Globus pallidus (tissue), 1 donor: ENCODE measurements at places on chromosomes 2 and 18.

- no peak for DNase-seq
Observed at GRCh38 chr2:10918661-10919409, 7.1 kb downstream of the KCNF1 start.

DNA sequence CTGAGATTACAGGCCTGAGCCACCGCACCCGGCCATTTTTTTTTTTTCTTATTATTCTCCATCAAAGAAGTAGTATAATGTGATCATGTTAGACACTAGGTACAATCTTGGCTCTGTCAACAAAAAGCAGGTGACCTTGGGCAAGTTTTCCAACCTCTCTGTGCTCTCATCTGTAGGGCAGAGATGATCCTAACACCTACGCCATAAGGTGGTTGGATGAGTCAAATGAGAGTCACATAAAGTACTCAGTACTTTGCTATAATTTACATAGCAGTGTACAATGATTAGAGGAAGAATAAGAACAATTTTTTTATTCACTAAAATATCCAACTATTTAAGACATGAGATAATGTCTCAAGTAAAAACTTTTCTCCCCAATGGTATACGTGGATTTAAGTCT lies 128.6 kb downstream of the TGIF1 start:
- no peak for DNase-seq

DNA sequence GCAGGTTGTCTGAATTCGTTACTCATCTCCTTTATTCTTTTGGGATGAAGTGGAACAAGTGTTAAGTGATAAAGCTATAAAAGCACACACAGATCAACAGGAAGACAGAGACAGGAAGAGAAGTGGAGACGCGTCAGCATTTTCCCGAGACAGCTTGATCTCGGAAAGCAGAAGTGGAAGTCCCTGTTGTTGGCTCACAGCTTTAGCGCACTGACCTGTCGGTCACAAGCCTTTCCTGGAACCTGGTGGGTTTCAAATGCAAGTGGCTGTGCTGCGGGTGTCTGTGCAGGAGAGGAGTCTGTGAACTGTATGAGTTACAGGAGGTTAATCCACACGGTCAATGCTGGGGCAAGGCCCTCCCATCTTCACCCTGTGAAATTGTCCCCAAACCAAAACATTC lies 116.6 kb upstream of the PELI1 start:
- peak; percentile 56 for DNase-seq

DNA sequence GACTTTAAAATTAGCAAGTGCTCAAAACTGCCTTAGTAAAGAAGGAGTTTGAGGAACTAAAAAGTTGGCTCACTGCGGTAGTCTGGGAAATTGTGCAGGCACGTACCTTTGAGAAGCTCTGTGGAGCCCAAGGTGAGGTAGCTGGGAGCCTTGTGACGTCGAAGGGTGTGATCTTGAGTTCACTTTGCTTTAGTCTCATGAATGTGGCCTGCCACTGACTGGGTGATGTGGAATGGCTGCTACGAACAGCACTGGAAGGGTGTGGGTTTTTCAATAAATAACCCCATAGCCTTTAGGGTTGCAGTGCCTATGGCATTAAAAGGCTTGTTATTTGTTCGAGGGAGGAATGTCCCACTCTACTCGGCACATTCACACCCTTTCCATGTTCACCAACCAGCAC lies 312.3 kb downstream of the PRKCE start:
- no peak for DNase-seq

DNA sequence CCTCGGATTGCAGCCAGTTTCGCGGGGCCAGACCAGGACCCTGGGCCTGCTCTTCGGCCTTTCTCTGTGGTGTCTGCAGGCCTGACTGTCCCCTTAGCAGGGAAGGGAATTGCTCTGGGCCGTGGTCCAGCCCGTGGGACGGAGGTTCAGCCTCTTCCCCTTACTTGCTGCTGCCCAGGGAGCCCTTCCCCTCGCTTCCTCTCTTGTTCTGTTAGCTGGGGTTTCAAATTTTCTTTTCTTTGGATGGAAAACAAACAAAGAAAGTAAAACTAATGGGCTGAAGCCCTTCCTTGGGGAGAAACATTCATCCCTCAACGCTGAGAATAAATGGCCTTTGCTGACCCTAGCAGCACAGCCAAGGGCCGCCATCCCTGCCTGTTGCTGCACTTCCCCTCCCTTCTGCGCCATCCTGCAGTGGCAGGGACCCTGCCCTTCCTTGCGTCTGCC lies 52.4 kb downstream of the ASAP2 start:
- peak; percentile 53 for DNase-seq

GRCh38 chr2:9771101-9771449 lies 72.2 kb upstream of the TAF1B start:
- DNase-seq, result no peak

DNA sequence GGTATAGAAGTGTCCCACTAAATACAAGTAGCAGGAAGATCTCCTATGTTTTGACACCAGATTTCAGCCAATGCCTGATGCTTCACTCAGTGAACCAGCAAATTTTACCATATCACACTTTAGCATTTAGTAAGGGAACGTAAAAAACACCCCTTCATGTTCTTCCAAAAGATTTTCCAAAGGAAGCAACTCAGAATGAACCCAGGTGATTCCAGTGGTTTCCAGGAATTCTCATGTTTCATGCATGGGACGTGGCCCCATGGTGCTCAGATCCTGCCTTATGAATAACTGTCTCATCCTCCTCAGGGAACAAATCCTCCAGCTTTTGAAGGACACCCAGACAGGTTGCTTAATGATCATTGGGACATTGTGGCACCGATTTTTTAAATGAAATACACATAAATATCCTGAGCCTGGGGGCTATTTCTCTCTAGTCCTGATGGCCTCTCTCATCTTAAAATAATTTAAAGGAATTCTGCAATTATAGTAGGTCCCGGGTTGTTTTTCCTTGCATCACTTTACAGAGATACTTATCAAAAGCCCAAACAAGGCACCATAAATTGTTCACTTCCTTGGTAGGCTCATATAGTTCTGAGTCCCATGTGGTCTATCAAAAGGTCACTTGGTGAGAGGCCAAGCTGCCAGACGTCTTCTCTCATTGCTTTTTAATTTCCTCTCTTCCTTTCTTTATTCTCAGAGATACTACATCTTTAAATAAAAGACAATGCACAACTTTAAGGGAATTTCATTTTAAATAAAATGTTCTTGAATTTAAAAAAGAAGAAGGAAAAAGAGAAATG lies 261.0 kb downstream of the ZNF516 start:
- DNase-seq, result no peak

DNA sequence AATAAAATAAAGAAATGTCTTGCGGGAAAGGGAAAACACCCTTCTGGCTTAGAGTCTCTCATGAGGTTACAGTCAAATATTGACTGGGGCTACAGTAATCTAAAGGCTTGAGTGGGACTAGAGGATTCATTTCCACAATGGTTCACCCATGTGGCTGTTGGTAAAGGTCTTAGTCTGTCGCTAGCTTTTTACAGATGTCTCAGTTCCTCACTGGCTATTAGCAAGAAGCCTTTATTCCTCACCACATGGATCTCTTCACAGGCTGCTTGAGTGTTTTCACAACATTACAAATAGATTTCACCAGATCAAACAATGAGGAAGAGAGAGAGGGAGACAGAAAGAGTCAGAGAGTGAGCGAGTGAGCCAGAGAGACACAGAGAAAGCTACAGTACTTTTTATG lies 8.3 kb upstream of the ZC3H15 start:
- DNase-seq, result no peak

DNA sequence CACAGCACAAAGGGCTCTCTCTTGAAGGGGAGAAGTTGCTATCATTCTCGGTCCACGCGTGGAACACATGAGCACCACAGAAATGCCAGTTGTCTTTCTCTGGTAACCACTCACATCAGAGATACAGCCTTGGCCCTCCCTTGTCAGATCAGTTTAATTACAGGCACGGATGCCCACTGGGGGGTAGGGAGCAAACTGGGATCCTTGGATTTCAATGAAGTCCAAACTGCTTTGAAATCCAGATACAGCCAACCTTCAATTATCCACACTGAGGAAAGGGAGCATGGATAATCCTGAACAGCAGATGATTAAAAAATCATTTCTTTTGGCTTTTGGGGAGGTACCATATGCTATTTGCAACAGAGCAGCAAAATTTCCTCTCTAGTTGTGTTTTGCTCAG lies 63.7 kb upstream of the DAPL1 start:
- DNase-seq, result no peak

GRCh38 chr2:44869761-44870160 lies 71.7 kb upstream of the SIX3 start:
- no peak for DNase-seq

DNA sequence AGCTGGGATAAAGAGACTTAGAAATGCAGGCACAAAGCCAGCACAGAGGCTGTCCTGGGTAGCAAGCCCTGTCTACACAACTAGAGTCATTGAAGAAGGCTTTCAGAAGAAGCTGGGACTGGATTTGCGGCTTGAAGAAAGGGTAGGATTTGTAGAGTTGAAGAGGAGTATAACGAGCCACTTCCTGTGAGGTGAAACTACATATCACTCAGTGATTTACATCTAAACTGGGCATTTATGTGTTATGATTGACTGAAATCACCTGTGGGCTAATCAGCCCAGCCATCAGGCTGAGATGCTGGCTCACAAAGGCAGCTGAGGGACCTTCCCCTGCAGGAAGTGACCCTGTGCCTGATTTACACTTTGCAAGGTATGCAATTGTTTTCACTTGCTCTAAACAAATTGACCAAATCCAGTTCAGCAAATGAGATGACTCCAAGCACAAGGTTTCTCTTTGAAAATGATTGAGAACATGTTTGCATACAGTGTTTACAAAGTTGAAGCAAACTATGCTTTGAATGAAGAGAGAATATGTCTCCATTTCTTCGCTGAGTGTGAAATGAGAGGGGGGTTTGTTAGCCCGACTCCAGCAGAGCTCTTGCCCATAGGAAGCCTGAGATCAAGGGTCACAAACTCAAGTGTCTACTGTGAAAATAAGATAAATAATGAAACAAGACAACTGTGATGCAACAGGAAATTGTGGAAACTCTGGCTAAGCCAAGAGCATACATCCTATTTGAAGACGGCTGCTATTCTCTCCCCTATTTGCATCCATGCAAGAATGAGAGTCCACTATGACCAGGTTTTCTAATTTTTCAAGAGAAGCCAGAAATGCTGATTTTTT lies 69.3 kb upstream of the HK2 start:
- DNase-seq, result peak; percentile 25

DNA sequence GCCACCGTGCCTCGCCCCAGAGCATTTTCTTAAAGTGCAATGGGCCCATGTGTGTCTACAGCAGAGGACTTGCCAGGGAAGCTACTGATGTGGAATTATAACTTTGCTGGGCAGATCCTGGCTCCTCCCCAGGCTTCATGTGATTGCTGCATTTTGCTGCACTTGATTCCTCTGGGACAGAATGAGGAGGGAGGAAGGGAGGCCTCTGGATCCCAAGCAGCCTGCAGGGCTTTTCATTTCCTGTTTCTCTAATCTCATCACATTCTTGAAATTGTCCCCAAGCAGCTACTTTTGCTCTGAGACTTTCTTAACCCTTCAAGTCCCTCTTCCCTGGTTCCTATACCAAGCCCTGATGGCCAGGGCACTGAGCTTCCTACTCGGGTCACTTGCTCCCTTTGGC lies 134.4 kb upstream of the SEC11C start:
- DNase-seq, result no peak

DNA sequence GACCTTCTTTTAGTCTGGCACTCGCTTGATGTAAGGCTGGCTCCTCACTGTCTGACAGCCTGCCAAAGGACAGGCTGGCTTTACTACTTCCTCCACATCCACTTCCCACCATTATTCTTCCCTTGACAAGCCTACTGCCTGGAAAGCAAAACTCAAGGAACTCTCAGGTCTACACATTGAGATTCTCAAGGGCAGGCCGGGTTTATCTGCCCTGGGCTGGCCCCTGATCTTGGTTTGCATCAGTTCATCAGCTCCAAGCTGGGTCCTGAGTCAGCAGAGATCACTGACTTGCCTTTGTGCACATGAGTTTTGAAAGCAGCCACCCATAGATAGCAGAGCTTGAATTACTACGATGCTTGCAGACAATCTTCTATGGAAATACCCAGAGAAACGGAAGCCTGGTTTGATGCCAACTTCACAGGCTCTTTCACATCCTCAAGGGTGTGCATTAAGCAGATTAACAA lies 53.9 kb downstream of the KCTD18 start:
- DNase-seq, result peak; percentile 69

GRCh38 chr18:42941021-42941420 lies 174.5 kb downstream of the RIT2 start:
- DNase-seq, result no peak

GRCh38 chr2:151757861-151758260 lies 23.6 kb upstream of the NEB start:
- no peak for DNase-seq

- DNase-seq, result no peak
Observed at GRCh38 chr18:53508529-53508928, 715.9 kb downstream of the MBD2 start.

DNA sequence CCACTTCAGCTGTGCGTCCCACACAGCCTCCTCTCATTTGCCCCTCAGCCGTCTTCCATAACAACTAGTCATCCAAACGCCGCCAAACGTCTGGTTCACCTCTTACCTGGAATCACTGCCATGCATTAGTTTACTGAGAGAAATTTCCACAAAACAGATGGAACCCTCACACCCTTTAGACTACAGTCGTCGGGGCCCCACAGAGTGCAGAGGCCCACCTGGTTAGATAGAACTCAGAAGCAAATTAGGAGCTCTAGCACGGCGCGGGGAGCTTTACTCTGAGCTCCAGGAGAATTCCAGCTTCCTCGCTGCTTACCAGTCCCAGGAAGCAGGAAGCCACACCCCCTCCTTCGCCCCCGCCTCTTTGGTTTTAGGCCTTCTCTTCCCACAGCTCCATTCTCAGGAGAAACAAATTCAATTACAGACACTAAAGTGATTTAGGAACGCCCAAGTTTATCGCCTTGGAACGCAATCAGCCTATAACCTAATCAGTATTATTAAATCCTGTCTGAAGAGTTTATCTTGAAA lies 9.4 kb downstream of the RNU2-63P start:
- no peak for DNase-seq

GRCh38 chr2:46576875-46577274 lies 97.5 kb downstream of the TMEM247 start:
- DNase-seq, result no peak

GRCh38 chr2:35294636-35295263 lies 1060.8 kb upstream of the CRIM1 start:
- DNase-seq, result no peak

DNA sequence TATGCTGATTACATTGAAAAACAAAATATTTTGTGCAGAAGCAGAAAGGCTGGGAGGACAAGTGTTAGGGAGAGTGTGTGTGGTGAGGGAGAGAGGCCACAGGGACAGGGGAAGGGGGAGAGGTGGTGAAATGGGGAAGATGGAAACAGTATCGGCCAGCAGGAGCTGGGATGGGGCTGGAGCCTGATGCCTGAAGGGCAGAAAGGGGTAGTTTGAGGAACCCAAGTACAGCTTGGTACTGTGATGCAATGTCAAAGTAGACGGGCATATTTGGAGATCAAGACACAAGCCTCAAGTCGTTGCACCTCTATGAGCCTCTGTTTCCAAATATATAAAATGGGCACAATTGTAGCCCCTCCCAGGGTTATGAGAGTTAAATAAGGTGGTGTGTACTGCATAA lies 152.1 kb downstream of the LPIN1 start:
- DNase-seq, result no peak
